ENCODE measurements at places on chromosomes 7 and 10.

DNA sequence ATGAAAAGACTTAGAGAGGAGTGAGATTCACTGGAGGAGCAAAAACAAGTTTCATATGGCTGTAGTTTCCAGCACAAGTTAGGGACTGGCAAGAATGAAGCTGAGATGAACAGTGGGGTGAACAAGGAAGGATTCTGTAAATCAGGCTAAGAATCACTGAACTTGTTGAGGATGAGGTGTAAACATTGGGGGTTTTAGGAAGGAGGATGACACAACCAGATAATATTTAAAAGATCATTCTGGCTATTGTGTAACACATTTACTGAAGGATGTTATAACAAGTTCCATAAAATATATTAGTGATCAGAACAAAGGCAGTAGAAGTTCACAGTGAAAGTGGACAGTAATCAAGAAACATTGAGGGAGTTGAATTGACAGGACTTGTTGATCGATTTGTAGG, 68.9 kb downstream of the CD36 start:
- no peak for DNase-seq

DNA sequence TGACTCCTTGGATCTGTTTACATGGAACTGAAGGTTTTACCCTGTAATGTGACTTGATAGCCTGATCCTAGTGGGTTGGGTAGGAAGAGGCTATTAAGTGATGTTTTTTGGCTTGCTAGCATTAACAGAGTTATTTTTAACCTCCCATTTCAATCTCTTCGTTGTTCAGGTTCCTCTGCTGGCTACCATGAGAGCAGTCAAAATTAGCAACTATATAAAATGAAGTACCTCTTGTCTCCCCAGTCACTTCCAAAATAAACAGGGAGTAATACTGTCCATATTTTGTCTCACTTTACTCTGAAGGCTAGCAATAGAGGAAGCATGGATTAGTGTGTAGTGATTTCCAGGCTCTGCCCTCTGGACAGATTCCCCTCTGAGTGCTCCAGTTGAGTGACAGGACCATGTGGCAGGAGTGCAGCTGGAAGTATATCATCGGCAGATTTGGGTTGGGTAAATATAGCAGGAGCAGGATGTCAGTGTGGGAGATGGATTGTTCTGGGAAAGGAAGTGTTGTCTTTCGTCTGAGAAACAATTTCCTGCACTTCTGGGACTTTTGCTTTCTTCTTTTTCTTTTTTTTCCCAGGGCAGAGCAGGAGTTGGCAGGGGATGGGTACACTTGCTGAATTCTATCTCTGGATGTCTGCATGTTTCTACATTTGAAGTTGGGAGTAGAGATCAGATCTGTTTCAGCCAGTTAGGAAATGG, 35.2 kb downstream of the GBF1 start:
- no peak for DNase-seq

DNA sequence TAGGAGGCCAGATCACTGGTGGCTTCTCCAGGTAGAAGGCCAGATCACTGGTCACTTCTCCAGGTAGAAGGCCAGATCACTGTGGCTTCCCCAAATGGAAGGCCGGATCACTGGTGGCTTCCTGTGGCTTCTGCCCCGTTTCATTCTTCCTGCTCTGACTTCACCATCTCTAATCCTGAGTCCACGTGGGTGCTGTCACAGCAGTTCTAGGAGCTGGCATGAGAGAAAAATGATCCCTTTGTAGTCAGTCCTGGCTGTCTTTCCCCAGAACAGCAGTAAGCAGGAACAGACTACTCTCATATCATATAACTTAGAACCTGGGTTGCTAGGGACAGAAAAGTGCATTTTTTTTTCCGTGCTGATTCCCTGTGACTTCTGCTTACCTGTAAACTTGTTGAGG, 90.9 kb downstream of the ACTR3B start:
- DNase-seq = no peak

- no peak for DNase-seq
Measured at GRCh38 chr7:77199013-77199966, at the start of gene FGL2. Gene FGL2 (minus strand): TSS chr7:77199819. CDS start chr7:77199793, 26 bp downstream.

DNA sequence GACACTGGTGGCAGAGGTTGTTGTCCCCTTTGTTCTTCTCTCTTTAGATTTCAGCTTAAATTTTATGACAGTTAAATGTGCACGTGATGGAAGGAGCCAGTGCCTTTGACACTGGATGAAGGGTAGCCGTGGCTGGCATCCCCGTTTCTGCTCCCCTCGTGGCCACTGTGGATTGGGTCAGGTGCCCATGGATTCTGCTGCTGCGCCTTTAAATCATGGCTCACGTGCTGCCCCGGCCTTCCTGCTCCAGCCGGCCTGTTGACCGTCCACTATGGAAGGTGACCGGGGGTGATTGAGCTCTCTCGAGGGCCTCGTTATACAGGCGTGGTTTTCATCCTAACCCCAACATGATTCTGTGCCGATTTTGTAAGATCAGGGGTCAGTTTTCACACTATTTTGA, 34.5 kb downstream of the WDR37 start:
- no peak for DNase-seq

DNA sequence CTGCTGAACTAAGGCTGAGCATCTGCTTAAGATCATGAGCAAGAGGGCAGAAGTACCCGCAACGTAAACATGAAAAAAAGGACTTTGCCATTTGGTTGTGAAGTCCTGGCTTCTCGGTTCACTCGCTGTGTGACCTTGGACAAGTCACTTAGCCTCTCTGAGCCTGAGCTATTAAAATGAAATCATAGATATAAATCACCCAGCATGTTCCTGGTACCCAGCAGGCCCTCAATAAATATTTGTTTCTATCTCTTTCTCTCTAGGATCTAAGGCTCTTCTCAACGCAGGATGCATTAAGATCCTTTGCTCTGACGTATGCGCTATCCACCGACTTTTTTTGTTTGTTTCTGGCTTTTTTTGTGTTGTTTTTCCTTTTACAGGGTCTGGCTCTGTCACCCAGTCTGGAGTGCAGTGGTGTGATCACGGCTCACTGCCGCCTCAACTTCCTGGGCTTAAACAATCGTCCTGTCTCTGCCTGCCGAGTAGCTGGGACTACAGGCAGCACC, 6.7 kb downstream of the HIP1 start:
- no peak for DNase-seq

GRCh38 chr10:60952846-60953220, 8.8 kb upstream of the RHOBTB1 start:
- DNase-seq = no peak

DNA sequence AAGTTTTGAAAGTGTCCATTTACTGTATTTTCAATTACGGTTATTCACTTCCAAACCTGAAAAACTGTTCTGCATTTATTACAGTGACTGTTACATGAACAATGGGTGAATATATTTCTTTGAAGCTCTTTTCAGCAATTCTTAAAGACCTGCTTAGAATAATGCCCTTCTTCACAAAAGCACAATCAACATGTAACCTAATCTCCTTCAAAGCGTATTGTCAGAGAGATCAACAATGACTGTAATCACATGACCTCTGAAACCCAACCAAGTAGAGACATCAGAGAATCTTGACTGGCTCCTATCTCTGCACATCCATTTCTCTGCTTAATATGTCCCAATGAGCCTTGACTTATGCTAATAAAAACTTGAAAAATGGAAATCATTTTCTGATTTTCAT, 126.7 kb downstream of the NRCAM start:
- DNase-seq = no peak

- DNase-seq = no peak
Measured at GRCh38 chr10:20088061-20088701, 271.9 kb downstream of the PLXDC2 start.

- DNase-seq = no peak
Measured at GRCh38 chr7:68699090-68699711, 899.1 kb upstream of the AUTS2 start.

DNA sequence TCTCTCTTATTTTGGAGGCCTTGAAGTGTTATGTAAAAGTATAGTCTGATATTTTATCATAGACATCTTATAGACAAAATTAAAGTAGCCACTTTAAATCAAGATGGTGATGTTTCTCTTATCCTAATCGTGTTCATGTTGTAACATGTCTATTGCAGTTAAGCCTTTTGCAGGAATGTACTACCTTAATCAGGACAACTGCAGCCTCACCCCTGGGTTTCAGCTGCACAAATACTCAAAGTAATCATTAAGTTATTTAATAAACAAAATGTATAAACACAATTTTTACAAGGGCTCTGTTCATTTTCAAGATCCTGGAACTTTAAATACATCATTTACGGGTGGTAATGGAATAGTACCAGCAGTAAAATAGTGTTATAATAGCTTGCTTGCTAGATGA, 14.4 kb upstream of the KIF5B start:
- no peak for DNase-seq

- DNase-seq = no peak
Measured at GRCh38 chr10:124124123-124124768, 30.8 kb upstream of the CHST15 start.

- no peak for DNase-seq
Measured at GRCh38 chr7:66055321-66055956, 20.2 kb upstream of the ASL start.

- DNase-seq = no peak
Measured at GRCh38 chr7:159064816-159065510, 79.7 kb downstream of the VIPR2 start.

DNA sequence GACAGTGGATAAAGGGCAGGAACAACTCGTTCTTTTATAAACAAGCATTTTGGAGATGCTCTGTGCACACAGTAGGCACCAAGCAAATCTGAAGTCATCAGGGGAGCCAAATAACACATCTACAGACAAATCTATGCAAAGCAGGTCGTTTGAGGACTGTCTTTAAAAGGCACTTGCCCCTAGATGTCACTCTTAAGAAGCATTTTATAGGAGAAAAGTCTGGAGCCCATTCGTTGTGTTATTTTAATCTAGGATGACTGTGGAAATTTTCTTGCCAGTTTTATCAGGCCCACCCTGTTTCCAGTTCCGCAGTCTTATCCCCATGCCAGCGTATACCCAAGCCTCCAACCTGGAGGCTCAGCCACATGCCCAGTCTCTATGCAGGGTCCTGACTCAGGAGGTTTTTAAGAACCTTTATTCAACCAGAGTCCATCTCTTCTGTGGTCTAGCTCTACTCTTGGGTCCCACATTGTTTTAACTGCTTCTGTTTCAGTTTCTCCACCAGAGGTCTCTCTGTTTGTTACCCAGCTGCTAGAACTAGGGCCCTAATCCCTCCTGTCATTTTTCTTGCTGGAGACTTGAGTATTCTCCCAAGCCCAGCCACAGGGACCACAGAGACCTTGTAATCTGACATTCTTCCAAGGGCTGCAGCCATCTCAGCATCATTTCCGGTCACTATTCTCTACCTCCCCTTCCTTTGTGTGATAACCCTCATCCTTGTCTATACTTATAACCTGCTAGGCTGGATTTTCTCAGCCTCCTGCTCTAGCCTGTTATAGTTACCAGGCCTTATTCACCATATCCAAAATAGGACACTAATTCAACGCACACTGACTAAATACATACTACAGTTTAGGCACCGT, 26.7 kb downstream of the PIK3CG start:
- no peak for DNase-seq

Data from stimulated activated CD4-positive, alpha-beta T cell treated with anti-CD3 and anti-CD28 coated beads, Interleukin-1b, Interleukin-23, amount 100 ng/mL, for 1 hour (primary cell).